ENCODE measurements at places on chromosomes 4 and X.
A peak's percentile ranks its signal among the peaks of the same experiment; 100 is the strongest.

DNA sequence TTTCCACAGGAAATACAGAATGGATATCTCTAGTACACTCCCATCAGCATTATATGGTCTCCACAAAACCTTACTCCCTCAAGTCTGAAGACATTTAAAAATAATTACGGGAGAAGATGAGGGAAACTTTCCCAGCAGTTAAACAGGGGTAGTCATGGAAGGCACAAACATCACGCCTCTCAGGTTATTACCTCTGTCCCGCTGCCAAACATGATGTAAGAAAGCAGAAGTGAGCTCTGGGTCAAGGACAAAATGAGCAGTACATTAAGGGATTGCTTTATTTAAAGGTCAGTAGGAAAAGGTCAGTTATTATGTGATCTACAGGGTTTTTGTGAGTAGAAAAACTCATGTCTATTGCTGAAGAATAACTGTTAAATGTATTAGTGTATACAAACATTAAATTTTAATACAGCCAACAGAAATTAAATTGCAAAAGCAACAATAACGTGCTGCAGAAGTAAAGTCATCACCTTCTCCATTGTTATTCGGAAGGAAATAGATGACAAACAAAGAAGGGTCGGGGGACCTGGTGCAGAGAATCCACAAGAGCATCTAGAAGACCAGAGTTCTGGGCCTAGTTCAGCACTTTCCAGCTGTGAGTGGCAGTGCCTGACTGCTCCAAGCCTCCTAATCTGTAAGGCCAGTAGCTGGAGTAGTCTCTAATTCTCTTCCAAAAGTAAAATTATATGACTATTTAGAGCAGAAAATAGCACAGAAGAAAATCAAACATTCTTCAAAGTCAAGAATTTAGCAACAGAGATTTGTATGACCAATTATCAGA is 171.2 kb downstream of the PPP3CA start:
- DNase-seq, result no peak

GRCh38 chr4:110184140-110184790 is 14.2 kb downstream of the ELOVL6 start:
- no peak for DNase-seq

DNA sequence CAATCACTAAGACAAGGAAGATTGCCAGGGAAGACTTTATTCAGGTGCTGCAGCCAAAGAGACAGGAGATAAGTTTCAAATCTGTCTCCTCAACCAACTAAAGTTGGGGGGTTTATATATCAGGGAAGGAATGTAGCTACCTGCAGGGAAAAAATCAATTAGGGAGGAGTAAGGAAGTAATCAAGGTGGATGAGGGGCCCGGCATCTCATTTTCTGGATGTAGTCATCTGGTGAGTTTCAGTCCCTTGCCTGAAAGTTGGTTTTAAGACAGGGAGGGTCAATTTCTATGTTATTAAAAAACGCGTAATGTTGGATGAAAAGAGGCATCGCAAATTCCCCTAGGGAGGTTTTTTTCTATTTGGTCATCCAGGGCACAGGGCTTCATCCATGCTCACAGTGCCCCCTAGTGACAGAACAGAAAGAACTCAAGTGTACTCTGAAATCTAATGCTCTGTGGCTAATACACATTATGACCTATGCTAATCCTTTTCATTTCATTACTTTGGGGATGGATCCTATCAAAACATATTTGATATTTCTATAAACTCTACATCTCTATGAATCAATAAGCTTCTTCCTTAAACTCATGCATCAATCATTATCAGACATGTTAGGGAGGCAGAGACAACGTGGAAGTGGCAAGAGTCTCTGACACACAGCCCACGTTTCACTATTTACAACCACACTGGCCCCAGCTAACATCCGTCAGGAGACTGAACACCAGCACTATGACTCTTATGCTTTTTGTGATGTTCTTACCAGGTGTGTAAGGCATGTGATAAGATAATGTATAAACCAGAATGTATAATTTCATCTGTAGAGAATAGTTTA is 1577.0 kb upstream of the TENM3 start:
- no peak for DNase-seq

GRCh38 chr4:143085224-143085623 is 99.5 kb upstream of the USP38 start:
- no peak for DNase-seq

DNA sequence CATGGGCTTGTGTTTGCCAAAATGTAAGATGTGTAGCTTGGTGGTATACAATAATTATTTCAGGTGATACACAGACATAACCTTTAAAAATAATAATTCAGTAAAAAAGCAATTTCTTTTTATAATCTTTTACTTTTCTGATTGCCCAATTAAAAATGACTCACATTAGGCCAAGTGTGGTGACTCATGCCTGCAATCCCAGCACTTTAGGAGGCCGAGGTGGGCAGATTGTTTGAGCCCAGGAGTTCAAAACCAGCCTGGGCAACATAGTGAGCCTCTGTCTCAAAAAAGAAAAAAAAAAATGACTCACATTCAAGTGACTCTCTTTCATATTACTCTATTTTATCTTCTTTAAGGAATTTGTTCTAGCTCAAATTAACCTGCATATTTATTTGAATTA is 449.4 kb upstream of the HTR2C start:
- DNase-seq, result no peak

DNA sequence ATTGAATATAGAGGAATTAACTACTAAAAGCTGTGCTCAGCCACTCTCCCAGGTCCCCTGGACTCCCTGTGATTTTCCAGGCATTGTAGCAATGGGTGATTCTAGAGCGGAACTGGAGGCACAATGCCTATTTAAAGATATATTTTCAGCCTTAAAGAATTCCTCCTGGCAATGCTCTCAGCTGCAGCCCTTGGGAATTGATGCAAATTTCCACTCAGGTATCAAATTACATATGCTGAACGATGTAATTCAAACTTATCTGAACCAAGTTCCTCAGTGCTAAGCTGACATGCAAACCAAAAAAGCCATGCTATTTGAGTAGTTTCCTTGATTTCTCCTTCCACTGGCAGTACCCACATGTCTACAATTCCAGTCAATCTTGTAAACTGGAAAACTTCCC is 86.3 kb upstream of the GABRA3 start:
- no peak for DNase-seq

GRCh38 chr4:112633477-112634235 is 3.1 kb downstream of the ZGRF1 start:
- no peak for DNase-seq

- no peak for DNase-seq
Observed at GRCh38 chr4:169209388-169209883, 61.3 kb downstream of the SH3RF1 start.

DNA sequence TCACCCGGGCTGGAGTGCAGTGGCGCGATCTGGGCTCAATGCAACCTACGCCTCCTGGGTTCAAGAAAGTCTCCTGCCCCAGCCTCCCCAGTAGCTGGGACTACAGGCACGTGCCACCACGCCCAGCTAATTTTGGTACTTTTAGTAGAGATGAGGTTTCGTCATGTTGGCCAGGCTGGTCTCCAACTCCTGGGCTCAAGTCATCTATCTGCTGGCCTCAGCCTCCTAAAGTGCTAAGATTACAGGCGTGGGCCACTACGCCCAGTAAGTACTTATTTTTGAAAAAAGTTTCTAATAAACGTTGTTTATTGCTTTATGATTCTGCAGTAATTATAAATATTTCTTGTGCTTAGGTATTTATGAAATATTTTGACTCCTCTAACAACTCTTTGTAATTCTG is 4.3 kb upstream of the PCSK1N start:
- DNase-seq, result no peak

DNA sequence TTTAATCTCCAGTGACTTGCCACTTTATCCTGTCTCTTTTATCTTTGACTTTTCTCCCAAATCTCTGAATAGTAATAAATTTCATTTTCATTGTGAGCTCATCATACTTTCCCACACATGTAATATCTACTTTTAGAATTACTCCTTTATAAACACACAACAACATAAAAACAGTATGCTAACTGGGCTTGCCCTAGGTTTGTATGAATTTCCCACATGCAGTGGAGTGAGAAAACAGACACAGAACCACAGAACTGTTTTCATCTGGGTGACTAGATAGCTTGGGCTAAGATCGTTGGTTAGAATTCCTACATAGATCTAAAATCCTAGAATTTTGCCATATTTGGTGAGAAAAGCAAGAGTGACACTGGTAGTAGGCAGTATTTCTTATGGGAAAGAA is 409.5 kb downstream of the SPRY1 start:
- no peak for DNase-seq

DNA sequence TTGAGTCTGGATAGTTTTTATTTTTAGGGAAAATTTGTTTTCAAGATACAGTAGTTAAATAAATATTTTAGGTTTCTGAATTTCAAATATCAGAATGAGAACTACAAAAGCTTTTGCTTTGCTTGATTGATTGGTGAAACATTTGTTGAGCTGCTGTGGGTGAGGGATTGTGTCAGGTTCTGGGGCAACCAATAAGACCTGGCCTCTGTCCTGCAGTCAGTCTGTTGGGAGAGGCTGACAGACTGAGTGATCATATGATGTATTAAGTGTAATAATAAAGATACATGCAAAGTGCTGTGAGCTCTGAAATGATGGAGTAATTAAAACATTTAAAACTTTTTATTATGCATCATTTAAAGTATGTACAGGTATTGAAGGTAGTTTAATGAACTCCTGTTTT is 9.6 kb downstream of the KDM6A start:
- DNase-seq, result no peak

GRCh38 chrX:141176586-141177451 is at the start of gene LDOC1:
Gene LDOC1 (minus strand): TSS chrX:141177129. CDS start chrX:141177021, 108 bp downstream.
- no peak for DNase-seq

DNA sequence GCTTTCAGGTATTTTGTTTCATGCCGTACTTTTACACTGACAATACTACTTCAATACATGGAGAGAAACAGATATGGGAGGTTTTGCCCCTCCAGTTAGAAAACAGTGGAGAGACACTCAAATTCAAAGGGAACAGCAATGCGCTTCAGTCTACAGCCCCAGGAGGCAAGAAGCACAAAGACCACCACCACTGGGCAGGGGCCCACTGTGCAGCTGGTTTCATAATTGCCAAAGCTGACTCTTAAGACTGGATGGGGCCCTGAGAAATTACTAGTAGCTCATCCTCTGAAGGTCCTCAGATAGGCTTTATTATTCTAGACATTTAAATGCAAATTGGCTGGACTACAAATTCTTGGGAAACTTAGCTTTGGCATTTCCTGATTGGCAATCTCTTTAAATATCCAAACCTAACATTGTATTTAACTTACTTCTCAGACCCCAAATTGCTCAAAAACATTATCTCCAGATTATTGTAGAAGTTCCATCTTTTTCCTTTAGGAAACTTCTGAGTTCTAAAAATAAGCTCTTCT is 85.9 kb upstream of the GPR34 start:
- DNase-seq, result no peak

DNA sequence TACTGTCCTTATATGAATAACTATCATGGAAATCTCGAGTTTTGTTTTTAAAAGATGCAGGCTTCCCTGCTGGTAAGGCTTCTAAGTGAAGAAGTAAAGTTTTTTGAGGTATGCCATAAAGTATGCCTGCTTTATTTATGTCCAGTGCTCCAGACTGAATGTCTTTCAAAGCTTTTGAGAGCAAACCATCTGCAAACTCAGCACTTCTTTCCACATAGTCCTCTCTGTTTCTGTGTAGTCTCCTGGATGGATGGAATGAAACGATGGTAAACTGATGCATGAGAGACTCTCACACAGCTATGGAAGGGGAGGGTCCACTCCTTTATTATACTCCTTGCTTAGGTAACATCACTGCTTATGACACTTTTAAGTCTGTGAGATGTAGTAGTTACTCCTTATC is 73.7 kb downstream of the NCAPG start:
- DNase-seq, result no peak

- no peak for DNase-seq
Observed at GRCh38 chrX:20317873-20318272, 51.2 kb upstream of the RPS6KA3 start.

GRCh38 chr4:186669159-186669731 is 54.4 kb downstream of the FAT1 start:
- DNase-seq, result peak; percentile 45

GRCh38 chr4:55510685-55511084 is 36.0 kb downstream of the CLOCK start:
- no peak for DNase-seq

- DNase-seq, result peak; percentile 31
Observed at GRCh38 chr4:138734746-138735145, 280.8 kb upstream of the NOCT start.

DNA sequence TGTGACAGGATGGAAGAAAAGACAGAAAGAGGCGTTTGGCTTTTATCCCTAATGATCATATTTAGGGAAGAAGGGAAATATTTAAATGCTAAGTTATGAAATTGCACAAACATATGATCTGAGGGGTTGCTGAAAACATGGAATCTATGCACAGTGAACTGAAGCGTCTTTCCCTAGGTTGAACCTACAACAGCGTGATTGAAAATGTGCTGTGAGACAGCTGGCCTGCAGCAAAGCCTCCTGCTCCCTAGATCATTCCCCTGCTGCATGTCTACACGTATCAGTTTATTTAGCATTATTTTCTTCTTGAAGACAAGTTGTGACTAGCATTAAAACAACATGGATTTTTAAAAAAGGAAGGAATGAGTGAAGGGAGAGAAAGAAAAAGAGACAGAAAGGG is 272.5 kb upstream of the TRAM1L1 start:
- DNase-seq, result no peak

DNA sequence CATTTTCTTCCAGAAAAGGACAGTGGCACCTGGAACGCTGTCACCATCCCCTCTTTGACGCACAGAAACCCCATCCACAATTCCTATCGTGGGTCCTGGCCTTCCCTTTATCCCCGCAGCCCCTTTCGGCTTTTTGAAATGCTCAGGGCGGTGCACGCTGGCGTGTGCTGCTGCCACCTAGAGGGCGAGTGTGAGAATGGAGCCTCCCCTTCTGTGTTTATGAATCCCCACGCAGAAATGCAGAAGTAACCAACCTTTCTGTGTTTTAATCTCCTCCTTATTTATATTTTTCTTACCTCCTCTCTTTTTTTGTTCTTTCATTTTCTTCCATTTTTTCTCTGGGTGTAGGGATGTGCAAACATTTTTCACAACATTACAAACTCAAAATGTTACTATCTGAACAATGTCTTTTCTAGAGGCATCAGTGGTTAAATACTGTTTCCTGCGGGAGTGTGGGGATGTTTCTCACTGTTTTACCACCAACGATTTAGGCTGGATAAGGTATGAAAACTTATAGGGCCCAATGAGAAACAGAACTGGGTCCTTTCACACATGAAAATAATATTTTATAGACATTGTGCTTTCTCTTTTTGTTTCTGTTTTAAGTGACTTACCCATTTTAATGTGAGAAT is 50.0 kb downstream of the TMA16 start:
- DNase-seq, result no peak

DNA sequence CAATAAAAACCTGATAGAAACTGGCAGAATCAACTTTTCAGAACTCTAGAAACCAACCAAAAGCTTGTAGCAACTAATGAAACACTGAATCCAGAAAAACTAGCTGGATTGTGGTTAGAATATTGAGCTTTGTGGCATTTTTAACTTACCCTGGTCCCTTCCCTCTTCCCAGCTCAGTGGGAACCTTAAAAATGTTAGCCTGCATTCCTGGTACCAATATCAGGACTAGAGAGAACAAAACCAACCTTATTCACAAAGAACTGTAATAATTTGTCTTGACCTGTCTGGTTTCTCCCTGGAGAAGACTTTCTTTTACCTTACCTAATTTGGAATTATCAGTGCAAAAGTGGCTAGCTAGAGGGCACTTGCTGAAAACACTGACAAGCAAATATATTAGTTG is 21.2 kb downstream of the SH3D19 start:
- no peak for DNase-seq

- no peak for DNase-seq
Observed at GRCh38 chrX:103630171-103630511, 1.4 kb downstream of the TCEAL1 start.

- DNase-seq, result no peak
Observed at GRCh38 chrX:39613482-39613995, 484.2 kb downstream of the BCOR start.

All from BJ (cell line).